Stomach (tissue), 19 donors: ENCODE measurements at places on chromosomes 2 and 18. TPM values are rescaled to one million over a fixed set of nuclear protein-coding genes. Genes with fewer than 3 reads are reported as not detected.
A peak's percentile ranks its signal among the peaks of the same experiment; 100 is the strongest.

- peak; percentile 88 for DNase-seq
Observed at GRCh38 chr2:99559075-99559662, 69.4 kb upstream of the REV1 start.

DNA sequence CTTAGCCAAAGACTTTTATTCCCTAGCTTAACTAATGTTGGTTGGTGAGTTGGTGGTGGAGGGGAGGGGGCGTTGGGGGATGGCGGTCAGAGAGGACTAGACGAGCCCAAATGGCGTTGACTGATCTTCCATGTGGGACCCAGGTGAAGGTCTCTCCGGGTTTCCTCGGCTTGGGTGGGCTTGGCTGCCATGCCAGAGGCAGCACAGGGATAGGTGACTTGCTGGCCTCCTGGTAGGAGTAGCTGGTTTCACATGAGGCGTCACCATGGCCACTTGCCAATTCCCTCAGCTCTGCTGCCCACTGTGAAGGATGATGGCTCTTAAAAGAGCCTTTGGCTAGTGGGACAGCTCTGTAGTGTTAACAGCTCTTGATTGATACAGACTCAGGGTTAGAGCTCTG is 1337.0 kb upstream of the FAM98A start:
- no peak for DNase-seq

GRCh38 chr2:94871226-94872087 is at the start of gene TEKT4:
Gene TEKT4, plus strand, starts transcription at chr2:94871430. Its CDS starts 150 bp downstream, at chr2:94871580.
- DNase-seq, result peak; percentile 42

GRCh38 chr2:240902615-240903041 is 3.5 kb upstream of the CROCC2 start:
- no peak for DNase-seq

- no peak for DNase-seq
Observed at GRCh38 chr2:74959106-74959751, 786 bp downstream of the POLE4 start.

GRCh38 chr2:200616193-200616592 is 30.4 kb downstream of the AOX1 start:
- peak; percentile 29 for DNase-seq

GRCh38 chr2:7999683-8000476 is 682.0 kb upstream of the ID2 start:
- no peak for DNase-seq

- no peak for DNase-seq
Observed at GRCh38 chr18:21192308-21192624, 49.8 kb upstream of the GREB1L start.

RNMT gene
- 73.5 TPM for total RNA-seq

FZD7 gene
- 8.0 TPM for total RNA-seq

LOXL3 gene
- total RNA-seq, result 5.0 TPM

PDE11A gene
- 0.87 TPM for total RNA-seq

BOLL gene
- not detected for total RNA-seq

SULT1C4 gene
- 2.5 TPM for total RNA-seq

RAB17 gene
- 25.6 TPM for total RNA-seq
